ENCODE measurements at places on chromosomes 3 and 15.

- DNase-seq: no peak
These were observed 159.6 kb downstream of the RORA start for GRCh38 chr15:61069394-61070075.

DNA sequence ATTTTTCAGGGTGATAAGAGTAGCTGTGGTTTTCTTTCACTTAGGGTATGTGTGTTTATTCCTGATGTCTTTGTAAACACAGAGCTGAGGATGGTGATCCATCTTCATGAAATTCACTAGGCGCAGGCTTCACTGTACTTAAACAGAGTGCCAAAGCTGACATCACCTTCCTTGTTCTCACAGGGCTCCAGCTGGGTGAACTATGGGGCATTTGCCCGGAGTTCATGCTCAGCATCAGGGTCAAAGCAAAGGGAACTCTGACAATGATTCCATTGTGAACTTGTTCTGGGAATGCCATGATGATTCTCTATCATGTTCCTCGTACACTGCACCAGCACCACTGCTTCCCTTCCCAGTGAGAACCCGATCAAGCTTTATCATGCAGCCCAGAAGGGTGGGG is 184.8 kb upstream of the P2RY1 start:
- DNase-seq: no peak

GRCh38 chr3:17554078-17554477 is 188.4 kb downstream of the TBC1D5 start:
- no peak for DNase-seq

- DNase-seq: no peak
These were observed 55.8 kb downstream of the OSBPL10 start for GRCh38 chr3:31925271-31925630.

- no peak for DNase-seq
These were observed 96.2 kb upstream of the PLCL2 start for GRCh38 chr3:16788440-16789056.

- no peak for DNase-seq
These were observed 84.9 kb upstream of the SEC13 start for GRCh38 chr3:10405816-10406215.

GRCh38 chr3:37626736-37627565 is 234.7 kb upstream of the CTDSPL start:
- DNase-seq: no peak

- no peak for DNase-seq
These were observed 49.1 kb downstream of the OXNAD1 start for GRCh38 chr3:16313886-16314645.

- no peak for DNase-seq
These were observed 104.8 kb downstream of the FILIP1L start for GRCh38 chr3:100009276-100010086.

DNA sequence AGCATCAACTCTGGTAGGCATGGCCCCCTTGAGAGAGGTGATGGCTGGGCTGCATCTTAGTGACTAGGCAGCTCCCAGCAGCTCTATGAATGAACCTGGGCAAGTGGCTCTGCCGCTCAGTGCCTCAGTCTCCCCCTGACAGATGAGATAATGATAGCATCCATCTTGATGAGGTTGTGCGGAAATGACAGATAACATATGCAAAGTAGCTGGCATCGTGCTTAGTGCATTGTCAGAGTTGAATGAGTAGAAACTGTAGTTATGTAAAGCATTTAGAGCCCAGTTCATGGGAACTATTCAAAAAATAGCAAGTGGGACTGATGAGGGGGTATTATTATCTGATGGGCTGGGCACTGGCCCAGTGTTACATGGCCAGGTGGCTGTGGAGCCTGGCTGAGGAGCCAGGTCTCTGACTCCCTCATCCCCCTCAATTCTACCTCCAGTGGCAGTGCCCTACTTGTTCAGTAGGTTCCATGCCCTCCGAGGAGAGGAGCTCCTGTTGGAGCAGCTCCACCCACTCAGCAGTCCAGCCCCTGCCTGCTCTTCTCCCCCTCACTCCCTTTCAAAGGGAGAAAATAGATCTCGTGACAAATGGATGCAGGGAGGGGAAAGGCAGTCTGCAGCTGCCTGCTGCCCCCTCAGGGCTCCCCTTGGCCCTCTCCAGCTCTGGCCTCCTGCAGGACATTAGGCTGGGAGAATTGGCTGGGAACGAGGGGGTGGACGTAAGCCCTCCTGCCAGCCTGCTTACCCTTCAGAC is 6.6 kb downstream of the PRKCD start:
- DNase-seq: no peak

DNA sequence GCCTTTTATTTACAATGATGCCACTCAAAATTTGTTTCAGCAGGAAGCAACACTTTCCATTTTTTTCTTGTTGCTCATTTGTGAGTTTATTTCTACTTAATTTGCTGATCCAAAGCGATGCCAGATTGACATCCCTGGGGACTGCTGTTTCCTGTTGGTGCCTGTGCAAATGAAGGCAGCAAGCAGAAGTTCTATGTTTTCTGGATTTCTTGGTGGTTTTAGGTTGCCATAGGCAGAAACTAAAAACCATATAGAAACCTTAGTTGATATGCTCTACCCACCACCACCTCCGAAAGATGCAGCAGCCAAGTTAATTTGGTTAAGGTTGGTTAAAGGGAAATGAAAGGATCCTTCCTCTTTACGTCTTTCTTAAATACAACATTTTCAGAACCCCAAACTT is 356.2 kb downstream of the RBMS3 start:
- DNase-seq: no peak

DNA sequence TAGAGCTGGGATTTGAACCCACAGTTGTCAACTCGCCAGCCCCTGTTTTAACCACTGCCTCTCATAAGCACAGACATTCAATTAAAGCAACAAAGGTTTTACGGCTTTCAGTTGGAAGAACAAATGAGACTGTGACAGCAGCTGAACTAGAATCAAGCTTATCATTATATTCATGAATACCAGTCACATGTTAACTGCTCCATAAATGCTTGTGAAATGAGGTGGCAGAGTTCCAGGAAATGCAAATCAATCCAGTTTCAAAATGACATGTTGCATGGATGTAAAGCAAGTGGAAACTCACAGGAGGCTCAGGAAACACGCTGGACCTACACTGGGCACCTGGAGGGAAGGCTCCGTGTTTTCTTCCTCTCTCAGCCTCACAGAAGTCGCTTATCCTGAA is 3.9 kb downstream of the GP5 start:
- no peak for DNase-seq

DNA sequence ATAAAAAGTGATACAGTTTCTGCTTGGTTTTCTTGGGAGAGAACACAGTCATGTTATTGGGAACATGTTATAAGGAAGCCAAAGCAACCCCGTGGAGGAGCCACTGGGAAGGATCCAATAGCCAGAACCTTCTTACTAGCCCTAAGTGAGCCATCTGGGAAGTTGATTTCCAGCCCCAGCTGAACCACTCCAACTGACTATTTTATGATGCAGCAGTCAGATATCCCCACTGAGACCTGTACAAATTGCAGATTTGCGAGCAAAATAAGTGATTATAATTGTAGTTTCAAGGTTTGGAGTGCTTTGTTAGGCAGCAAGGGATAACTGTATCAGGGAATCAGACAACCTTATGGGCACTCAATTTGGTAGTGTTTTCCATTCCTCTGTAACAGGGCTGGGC is 43.3 kb upstream of the ZPLD1 start:
- DNase-seq: no peak

DNA sequence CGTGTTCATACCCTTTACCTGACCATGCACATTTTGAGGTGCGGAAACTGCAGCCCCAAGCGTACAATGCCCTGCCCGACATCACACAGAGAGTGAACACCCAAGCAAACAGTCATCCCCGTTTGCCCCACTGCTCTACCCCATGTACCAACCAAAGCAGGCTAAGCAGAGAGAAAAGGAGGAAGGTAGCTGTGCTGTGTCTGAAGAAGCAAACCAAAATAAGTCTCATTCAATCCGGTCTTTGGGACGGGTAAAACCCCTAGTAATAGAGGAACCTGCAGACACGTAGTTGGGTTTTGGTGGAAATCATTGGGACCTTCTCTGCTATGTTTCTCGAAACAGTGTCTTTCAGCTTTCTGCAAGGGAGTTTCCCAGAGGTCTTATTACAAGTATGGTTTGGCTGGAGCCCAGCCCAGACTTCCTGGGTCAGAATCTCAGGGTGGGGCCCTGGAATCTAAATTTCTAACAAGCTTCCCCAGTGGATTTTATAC is 164.6 kb upstream of the HES1 start:
- no peak for DNase-seq

DNA sequence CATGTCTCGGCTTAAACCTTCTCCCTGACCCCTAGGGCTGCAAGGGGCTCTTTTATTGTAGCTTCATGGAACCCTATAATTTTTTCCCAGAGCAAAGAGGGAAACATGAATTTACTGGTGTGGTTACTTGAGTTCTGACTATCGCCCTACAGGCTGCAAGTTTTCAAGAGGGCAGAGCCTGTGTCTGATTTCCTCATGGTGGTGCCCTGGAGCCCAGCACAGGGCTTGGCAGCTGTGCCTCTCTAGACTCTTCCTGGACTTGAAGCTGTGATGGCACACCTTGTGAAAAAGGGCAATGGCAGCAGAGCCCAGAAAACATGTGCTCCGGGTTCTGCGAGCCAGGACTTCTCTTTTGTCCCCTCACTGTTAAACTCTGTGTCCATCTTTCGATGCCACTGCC is 34.2 kb upstream of the TF start:
- no peak for DNase-seq

DNA sequence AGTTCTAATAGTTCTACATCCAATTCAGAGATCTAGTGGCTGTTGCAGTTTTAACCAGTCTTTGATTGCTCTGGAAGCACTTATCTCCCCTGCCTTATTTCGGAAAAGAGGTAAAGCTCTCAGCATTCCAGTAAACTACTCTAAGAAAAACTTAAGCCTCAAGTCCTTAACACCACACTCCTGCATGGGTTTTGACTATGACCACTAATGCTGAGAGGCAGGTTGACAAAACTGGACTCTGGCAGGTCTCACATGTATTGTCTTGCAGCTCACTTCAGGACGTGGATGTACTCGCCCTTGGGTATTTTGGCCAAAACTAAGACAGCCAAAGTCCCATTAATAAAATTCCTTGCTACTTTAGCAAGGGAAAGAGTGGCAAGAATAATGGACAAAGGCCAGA is 405.9 kb upstream of the GRM7 start:
- no peak for DNase-seq

DNA sequence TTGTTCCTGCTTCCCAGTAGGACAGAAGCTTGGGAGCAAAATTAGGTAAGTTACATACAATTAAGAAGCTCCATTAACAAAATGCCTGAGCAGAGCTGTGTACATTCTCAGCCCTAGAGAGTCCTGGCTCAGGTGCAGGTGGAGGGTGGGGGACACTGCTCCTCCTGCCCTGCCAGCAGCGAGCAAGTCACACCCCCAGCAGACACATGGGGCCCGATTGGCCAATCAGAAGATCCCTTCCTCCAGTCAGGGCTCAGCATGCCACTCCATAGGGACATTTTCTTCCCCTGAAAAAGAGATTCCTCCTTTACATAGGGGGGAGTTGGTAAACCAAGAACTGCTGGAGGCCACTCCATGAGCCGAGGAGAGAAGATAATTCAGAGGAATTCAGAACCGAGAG is 62.1 kb downstream of the PLXNA1 start:
- no peak for DNase-seq

DNA sequence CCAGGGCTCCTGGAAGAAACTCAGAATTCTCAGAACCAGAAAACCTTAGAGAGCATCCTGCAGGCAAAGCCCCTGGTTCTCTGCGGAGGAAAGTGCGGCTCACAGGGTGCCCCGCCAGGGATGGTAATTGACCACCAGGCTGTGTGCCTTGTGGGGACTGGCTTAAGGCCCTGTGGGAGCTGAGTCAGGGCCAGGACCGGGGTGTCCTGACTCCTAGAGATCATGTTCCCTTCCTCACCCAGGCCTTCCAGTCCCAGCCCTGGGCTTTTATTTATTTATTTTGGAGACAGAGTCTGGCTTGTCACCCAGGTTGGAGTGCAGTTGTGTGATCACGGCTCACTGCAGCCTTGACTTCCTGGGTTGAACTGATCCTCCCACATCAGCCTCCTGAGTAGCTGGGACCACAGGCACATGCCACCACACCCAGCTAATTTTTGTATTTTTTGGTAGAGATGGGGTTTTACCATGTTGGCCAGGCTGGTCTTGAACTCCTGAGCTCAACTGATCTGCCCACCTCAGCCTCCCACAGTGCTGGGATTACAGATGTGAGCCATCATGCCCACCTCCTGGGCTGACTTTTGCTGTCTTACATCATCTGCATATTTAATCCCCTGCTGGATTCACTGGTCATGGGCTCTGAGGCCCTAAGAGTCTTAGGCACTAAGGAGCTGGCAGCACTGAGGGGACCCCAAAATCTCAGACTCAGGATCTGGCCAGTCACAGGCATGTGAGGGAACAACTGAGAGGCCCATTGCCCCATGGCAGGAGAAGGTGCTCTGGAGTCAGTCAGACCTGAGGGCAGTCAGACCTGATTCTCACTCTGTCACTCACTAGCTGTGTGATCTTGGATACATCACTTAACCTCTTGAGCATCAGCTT is 20.4 kb upstream of the LAMP3 start:
- no peak for DNase-seq

DNA sequence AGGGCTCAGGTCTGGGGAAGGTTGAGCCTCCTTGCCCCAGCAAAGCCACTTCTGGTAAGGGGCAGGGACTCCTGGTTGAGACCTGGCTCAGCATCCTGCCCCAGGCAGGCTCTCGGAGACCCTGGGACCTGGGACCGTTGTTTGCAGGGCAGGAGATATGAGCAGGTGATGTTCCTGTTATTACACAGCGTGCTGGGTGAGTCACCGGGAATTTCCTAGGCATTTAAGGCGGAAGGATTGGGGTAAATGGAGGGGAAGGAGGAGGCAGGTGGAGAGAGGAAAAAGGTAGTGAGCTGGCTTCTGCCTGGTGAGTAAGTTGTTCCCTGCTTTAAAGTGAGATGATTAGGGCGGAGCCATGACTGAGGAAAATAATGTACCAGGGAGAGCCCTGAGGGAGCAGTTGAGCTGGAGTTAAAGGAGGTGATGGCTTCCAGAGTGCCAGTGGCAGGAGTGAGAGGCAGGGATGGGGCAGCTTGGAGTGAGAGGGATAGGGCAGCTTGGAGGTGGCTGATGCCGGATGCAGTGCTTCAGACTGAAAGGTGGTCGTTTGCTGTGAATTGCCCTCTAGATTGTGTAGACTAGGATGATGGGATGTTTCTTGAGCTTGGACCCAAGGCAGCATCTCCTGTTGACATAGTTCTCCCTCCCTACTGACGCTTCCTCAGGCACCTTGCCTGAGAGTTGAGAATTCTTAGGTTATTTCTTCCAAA is 79.4 kb downstream of the AAGAB start:
- no peak for DNase-seq

GRCh38 chr3:128068156-128068620 is 16.0 kb downstream of the SEC61A1 start:
- peak; percentile 45 for DNase-seq

DNA sequence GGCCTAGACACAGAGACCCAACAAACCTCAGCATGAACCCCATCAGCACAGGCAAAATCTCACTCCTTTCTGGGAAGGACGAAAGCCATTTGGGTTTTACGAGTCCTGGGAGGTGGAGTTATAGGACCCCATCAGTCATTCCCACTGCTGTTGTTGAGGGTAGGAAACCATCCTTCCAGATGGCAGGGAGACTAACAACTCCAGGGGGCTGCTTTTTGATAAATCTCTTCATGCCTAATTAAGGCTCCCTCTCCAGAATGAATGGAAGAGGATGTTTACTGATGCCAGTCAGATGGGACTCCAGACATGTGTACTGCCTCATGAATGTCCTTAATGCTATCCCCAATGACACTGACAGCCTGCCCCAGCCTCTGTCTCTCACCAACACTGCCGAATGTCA is 75.3 kb downstream of the ST8SIA2 start:
- DNase-seq: no peak

- DNase-seq: no peak
These were observed 104.6 kb downstream of the APBA2 start for GRCh38 chr15:28990390-28990789.

All from central memory CD4-positive, alpha-beta T cell (primary cell).